T-cell (primary cell): ENCODE measurements at places on chromosomes 5 and 9.

- no peak overlapping the region for H3K4me3 ChIP-seq
- no peak overlapping the region for H3K27ac ChIP-seq
- no peaks in the 10 kb centered on the region for H3K27me3 ChIP-seq
- no peaks in the 10 kb centered on the region for H3K36me3 ChIP-seq
These were observed 144.3 kb downstream of the EFNA5 start for GRCh38 chr5:107526270-107526937.

DNA sequence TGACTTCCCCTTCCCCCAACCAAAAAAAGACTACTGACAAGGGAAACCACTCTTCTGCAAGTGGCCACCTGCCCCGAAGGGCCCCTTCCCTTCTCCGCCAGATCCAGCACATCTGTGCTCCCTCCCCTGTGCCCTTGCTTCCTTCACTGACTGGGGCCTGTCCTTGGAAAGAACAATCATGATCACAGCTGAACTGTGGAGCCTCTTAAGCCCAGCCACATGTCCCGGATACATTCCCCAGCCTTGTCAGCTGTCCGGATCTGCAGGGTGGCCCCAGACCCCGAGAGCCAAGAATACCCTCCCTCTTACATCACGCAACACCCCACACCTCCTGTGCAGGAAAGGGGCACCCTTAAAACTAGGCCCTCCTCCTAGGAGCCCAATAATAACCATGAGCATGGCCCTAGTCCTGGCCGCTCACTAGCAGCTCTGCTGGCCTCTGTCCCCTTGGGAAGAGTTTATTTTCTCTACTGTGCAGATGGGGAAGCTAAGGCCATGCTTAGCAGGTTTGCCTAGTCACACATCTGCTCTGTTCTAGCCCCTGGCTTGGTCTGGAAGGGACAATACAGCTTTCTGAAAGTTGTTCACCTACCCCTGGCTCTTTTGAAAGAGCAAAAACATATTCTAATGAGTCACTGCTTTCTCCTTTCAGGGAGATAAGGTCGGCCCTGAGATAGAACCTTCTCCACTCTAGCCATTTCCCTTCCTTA lies 3.8 kb downstream of the SPRY4 start:
- H3K4me3 ChIP-seq: no peak overlapping the region
- peaks cover 26% of the 10 kb centered on the region for H3K4me1 ChIP-seq

GRCh38 chr5:102903074-102903871 lies 148.2 kb downstream of the PAM start:
- DNase-seq: no peak
- no peaks in the 10 kb centered on the region for H3K4me1 ChIP-seq
- H3K27me3 ChIP-seq: no peaks in the 10 kb centered on the region
- no peak overlapping the region for H3K4me3 ChIP-seq
- H3K36me3 ChIP-seq: no peaks in the 10 kb centered on the region
- H3K27ac ChIP-seq: no peak overlapping the region

GRCh38 chr9:128764361-128764760 lies 7.4 kb downstream of the ZER1 start:
- no peaks in the 10 kb centered on the region for H3K27me3 ChIP-seq
- no peaks in the 10 kb centered on the region for H3K36me3 ChIP-seq
- H3K27ac ChIP-seq: no peak overlapping the region
- H3K4me3 ChIP-seq: no peak overlapping the region

GRCh38 chr9:12775679-12776512 lies 1.1 kb downstream of the LURAP1L start:
- no peak overlapping the region for H3K27ac ChIP-seq
- no peaks in the 10 kb centered on the region for H3K4me1 ChIP-seq
- peaks cover 17% of the 10 kb centered on the region for H3K27me3 ChIP-seq
- no peak for DNase-seq
- H3K4me3 ChIP-seq: no peak overlapping the region

- H3K27ac ChIP-seq: no peak overlapping the region
- no peaks in the 10 kb centered on the region for H3K27me3 ChIP-seq
- no peaks in the 10 kb centered on the region for H3K4me1 ChIP-seq
- DNase-seq: no peak
- H3K4me3 ChIP-seq: no peak overlapping the region
- no peaks in the 10 kb centered on the region for H3K36me3 ChIP-seq
These were observed 83.3 kb downstream of the EGFLAM start for GRCh38 chr5:38341641-38342040.

DNA sequence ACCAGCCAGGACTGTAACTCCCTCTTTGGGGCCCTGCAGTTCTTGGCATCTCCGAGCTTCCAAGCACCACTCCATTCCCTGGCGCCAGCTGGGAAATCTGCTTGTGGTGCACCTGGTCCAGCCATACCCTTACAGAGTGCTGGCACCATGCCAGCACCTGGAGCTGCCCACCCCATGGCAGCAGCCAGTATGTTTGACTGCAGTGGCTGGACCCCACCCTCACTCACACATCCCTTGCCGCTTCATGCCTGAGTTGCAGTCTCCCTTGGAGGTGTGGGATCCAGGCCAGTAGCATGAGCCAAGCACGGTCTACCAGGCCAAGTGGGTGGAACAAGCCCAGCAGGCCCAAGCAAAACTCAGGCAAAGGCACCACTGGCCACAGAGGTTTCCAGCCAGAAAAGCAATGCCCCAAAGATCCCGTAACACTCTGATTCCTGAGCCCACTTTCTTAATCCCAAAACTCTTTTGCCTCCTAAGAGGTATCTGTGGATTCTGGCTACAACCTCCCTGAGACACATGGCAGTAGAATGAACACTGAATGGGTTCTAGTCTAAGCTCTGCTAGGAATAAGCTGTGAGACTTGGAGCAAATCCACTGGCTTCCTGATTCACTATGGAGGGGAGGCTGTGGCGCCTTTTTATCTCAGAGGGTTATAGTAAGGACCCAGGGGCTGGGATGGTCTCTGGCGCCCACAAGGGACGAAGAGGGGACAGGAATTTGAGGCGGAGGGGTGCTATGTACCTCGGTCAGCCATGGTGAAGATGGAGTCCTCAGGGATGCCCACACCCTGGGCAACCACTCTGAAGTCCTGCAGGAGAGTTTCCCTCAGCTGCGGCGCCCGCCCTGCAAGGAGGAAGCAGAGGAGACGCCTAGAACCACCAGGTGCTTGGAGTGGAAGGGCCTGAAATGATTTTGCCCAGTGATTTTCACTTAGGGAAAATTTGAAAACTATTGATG lies 5.6 kb downstream of the AMBP start:
- no peak for DNase-seq
- H3K27ac ChIP-seq: no peak overlapping the region
- H3K36me3 ChIP-seq: no peaks in the 10 kb centered on the region
- H3K4me1 ChIP-seq: no peaks in the 10 kb centered on the region

DNA sequence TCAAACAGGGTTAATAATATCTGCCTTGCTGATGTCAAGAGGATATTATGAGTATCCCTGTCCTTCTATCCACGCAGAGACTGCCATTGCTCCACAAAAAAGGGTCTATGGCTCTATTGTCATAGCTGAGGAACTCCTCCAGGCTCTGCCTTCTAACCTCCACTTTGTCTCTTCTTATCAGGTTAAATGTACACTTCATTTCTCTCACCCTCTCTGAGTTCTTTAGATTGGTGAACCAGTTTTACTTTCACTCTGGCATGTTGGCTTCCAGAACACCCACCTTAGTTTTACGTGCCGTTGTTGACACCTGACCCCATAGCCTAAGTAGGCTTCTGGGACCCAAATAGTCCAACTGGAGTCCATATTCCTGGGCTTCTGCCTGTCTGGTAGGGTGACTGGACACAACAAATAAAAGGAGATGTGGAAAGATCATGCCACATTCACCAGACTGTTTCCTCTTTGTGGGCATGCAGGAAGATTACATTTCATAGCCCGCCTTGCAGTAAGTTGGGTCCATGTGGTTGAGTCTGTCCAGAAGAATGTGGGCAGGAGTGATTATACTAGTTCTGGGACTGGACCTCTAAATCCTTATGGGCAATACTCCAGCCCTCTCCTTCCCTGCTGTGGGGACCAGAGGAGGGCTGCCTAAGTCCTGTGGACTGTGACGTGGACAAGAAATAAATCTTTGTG lies 350.4 kb upstream of the CLINT1 start:
- no peaks in the 10 kb centered on the region for H3K27me3 ChIP-seq
- no peak for DNase-seq
- H3K27ac ChIP-seq: no peak overlapping the region
- no peaks in the 10 kb centered on the region for H3K36me3 ChIP-seq
- H3K4me1 ChIP-seq: no peaks in the 10 kb centered on the region
- no peak overlapping the region for H3K4me3 ChIP-seq

- DNase-seq: no peak
- H3K36me3 ChIP-seq: no peaks in the 10 kb centered on the region
- peaks cover 4% of the 10 kb centered on the region for H3K27me3 ChIP-seq
- no peak overlapping the region for H3K4me3 ChIP-seq
- H3K27ac ChIP-seq: no peak overlapping the region
- H3K4me1 ChIP-seq: peaks cover 20% of the 10 kb centered on the region
These were observed 204.8 kb downstream of the C9orf50 start for GRCh38 chr9:129415942-129416651.

DNA sequence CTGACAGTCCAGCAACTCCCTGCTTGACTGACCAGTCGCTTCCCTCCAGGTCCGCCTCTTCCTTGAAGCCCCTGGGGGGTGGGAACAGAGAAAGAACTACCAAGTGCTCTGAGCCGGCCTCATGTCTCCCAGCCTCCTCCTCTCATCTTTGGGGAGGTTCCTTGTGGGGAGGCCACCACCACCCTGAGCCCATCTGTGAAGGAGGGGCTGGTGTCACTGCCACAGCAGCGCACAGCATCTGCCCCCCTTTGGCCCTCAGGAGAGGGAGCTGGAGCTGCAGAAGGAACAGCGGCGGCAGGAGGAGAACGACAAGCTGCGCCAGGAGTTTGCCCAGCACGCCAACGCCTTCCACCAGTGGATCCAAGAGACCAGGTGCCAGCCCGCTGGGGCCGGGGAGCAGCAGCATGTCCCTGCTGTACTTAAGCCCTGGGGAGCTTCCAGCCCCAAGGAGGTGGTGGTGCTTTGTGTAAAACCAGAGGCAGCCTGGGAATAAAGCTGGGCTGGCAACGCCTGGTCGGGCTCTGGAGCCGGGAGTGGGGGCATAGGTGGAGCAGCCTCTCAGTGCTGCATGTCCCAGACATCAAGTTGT lies 29.4 kb downstream of the DYNC2I2 start:
- no peaks in the 10 kb centered on the region for H3K4me1 ChIP-seq
- H3K27me3 ChIP-seq: no peaks in the 10 kb centered on the region
- no peak overlapping the region for H3K4me3 ChIP-seq
- DNase-seq: no peak
- H3K27ac ChIP-seq: no peak overlapping the region

GRCh38 chr9:126932871-126933321 lies 18.3 kb downstream of the RALGPS1 start:
- peaks cover 5% of the 10 kb centered on the region for H3K27me3 ChIP-seq
- no peaks in the 10 kb centered on the region for H3K36me3 ChIP-seq
- H3K4me3 ChIP-seq: no peak overlapping the region
- no peaks in the 10 kb centered on the region for H3K4me1 ChIP-seq
- DNase-seq: no peak

DNA sequence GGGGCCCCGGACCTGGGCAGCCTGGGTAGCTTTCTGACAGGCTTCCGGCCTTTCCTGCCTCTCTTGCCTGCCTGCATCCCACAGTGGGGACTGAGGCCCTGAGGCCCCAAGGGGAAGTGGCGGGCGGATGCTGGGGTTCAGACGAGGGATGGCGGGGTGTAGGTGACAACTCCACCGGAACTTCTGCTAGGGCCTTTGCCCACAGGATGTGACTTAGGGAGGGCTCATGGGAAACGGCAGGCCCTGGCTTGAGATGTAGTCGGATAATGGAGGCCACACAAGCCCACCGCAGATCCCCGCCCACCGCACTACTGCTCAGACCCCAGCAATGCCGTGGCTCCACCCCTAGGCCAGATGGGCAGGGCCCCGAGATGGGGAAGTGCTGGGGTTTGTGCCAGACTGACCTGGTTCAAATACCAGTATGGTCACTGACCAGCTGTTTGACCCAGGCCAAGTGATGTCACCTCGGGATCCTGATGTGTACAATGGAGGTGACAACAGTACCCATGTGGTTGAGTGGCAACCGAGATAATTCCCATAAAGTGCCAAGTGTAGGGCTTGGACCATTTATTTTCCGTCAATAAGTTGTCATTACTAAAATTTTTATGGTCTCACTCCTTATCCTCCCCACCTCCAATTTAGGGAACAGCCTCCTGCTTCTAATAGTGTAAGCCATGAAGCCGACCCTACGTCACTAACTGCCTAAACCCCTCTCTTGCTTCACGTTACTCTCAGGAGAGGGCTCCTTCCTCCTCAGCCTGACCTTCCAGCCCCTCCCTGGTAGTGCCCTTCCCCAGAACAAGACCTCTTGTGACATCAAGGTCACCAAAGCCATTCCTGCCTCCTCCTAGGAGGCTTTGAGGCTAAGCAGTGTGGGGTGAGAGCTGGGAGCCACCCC lies 2.5 kb upstream of the CDK9 start:
- H3K4me3 ChIP-seq: peak overlapping the region; percentile 35
- H3K27me3 ChIP-seq: no peaks in the 10 kb centered on the region
- peaks cover 13% of the 10 kb centered on the region for H3K36me3 ChIP-seq
- DNase-seq: peak; percentile 76
- peak overlapping the region; percentile 94 for H3K27ac ChIP-seq
- peaks cover 38% of the 10 kb centered on the region for H3K4me1 ChIP-seq

DNA sequence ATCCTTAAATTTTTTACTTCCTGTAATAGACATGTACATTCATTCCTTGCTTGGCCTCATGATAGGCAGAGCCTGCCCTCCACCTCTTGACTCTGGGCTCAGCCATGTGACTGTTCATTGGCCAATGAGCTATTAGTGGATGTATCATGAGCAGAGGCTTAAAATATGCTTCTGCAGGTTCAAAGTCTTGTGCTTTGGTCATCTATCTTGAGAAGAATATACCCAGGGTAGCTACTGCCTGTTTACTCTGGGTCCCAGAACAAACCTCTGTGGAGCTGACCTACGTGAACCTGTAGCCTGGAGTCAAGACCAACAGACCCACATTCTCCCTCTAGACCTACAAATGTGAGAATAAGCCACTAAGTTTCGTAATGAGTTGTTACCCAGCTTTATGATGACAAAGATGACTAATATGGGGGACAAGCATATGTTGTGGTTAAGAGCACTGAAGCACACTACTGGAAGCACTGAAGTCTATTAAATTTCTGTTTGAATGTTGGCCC lies 244.4 kb downstream of the MAST4 start:
- no peaks in the 10 kb centered on the region for H3K27me3 ChIP-seq
- no peaks in the 10 kb centered on the region for H3K4me1 ChIP-seq
- H3K36me3 ChIP-seq: no peaks in the 10 kb centered on the region
- H3K4me3 ChIP-seq: no peak overlapping the region

- DNase-seq: no peak
- H3K4me3 ChIP-seq: no peak overlapping the region
- H3K27ac ChIP-seq: no peak overlapping the region
These were observed 188.4 kb downstream of the C9orf50 start for GRCh38 chr9:129432297-129433154.

DNA sequence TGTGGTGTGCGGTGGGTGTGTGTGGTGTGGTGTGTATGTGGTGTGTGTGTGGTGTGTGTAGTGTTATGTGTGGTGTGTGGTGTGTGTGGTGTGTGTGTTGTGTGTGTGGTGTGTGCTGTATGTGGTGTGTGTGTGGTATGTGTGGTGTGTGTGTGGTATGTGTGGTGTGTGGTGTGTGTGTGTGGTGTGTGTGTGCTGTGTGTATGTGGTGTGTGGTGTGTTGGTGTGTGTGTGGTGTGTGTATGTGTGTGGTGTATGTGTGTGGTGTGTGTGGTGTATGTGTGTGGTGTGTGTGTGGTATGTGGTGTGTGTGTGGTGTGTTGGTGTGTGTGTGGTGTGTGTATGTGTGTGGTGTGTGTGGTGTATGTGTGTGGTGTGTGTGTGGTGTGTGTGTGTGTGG lies 144.3 kb downstream of the HSD17B3 start:
- H3K36me3 ChIP-seq: no peaks in the 10 kb centered on the region
- peaks cover 2% of the 10 kb centered on the region for H3K27me3 ChIP-seq
- H3K4me1 ChIP-seq: peaks cover 8% of the 10 kb centered on the region
- no peak overlapping the region for H3K4me3 ChIP-seq
